Activated CD8-positive, alpha-beta memory T cell treated with anti-CD3 and anti-CD28 coated beads, Interleukin-2, amount 50 U/mL, for 48 hours (primary cell): ENCODE measurements at places on chromosomes 12 and 14.

DNA sequence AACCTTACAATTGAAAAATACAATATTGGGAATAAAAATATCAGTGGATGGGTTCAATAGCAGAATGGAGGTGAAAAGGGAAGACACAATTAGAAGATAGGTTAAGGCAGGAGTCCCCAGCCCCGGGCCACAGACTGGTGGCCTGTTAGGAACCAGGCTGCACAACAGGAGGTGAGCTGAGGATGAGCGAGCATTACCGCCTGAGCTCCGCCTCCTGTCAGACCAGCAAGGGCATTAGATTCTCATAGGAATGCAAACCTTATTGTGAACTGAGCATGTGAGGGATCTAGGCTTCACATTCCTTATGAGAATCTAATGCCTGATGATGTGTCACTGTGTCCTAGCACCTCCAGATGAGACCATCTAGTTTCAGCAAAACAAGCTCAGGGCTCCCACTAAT, 27.3 kb upstream of the ST8SIA1 start:
- DNase-seq: no peak

GRCh38 chr12:69783365-69783764, 41.7 kb upstream of the MYRFL start:
- no peak for DNase-seq

DNA sequence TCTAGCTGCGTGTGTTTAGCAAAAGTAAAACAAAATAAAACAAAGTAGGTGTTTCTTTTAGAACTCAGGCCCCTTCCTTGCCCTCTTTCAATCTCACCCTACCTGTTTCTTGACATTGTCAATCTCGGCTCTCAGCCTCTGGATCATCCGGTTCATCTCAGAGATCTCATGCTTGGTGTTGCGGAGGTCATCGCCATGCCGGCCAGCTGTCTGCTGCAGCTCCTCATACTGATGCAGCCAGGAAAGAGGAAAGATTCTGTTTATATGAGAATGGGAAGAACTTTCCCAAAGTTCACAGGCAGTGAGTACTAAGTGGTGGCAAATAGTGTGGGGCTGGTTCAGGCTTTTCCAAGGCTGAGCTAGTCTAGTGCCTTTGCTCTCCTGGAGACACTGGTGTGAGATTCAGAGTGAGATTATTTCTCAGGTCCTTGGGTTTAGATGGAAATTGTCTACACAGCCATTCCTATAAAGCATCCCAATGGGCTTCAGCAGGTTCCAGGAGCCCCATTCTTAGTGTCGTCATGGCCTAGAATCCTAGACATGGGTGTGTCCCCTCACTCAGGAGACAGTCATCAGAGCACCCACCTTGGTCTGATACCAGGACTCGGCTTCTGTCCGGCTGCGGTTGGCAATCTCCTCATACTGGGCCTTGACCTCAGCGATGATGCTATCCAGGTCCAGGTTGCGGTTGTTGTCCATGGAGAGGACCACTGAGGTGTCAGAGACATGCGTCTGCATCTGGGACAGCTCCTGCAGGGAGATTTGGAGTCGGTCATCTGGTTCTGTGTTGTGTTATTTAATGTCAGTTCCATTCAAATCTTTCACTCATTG, 3.0 kb downstream of the KRT5 start:
- no peak for DNase-seq

- DNase-seq: no peak
Measured at GRCh38 chr14:103547941-103548462, 14.5 kb downstream of the BAG5 start.

- DNase-seq: no peak
Measured at GRCh38 chr12:86659985-86660384, 403.8 kb upstream of the MGAT4C start.

DNA sequence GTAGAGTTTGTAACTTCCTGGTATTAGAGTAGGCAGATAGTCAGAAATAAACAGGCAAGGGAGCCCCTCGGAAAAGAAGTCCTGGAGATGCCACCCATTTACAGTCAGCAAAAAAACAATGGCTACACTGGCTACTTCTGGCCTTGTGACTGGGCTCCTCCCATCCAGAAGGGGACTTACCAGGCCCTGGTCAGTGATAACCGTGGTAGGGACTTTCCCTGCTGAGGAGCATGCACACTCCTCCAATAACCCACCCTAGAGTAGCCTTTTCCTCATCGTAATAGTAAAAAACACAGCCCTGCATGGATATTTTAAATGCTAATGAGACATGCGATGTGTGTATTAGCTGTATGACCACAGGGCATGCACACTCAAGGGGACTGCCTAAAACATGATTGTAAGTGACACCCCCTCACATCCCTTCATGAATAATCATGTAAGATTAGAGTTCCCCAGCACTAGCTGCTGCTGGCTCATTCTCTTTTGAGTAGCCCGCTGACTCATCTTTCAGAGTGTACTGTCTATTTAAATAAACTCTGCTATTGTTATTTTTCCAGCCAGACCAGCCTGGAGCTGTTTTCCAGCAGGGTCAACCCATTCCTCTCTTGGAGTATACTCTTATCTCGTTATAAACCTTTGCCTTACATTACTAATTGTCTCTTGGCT, 413.8 kb upstream of the TMTC1 start:
- no peak for DNase-seq

DNA sequence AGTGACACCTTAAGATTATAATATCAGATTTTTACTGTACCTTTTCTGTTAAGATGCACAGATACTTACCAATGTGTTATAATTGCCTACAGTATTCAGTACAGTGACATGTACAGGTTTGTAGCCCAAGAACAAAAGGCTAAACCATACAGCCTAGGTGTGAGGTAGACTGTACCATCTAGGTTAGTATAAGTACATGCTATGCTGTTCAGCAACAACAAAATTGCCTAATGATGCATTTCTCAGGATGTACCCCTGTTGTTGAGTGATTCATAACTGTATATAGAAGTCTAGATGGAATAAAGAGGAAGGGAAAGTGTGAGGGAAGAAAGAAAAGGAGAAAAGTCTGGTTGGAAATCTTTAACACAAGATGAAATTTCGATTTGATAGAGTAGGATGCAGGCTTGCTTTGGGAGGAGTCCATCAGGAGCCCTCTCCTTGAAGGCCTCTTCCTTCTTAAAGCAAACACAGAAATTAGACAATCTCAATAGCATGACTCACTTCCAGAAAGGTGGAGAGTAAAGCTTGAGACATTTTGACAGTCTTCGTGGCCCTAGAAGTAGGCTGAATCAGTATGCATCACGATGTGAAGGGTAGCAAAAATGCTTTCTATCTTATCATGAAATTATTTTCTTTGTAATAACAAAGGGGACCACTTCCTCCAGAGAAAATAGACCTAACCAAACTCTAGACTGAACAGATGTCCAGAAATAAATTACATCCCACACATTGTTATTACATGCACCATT, 191.5 kb downstream of the SYT1 start:
- DNase-seq: no peak
